ENCODE measurements at places on chromosomes 2 and 18. TPM values are rescaled to one million over a fixed set of nuclear protein-coding genes. Genes with fewer than 3 reads are reported as not detected.

- no peak for DNase-seq
These were observed 7.2 kb upstream of the CCDC74A start for GRCh38 chr2:131520526-131520925.

- no peak for DNase-seq
These were observed 107.5 kb downstream of the LIPG start for GRCh38 chr18:49669403-49669802.

The PLGLB1 gene
- 3.6 TPM for polyA plus RNA-seq

- DNase-seq: no peak
These were observed 25.5 kb downstream of the ZNF521 start for GRCh38 chr18:25326361-25326952.

GRCh38 chr2:33121416-33121815 is 174.7 kb downstream of the LTBP1 start:
- no peak for DNase-seq

The ASB18 gene
- 4.7 TPM for polyA plus RNA-seq

- DNase-seq: no peak
These were observed 67.5 kb upstream of the MBOAT2 start for GRCh38 chr2:9071032-9071431.

- DNase-seq: no peak
These were observed 65.6 kb downstream of the POLR1A start for GRCh38 chr2:86039963-86040655.

GRCh38 chr18:45169610-45170009 is 445.7 kb upstream of the SLC14A2 start:
- DNase-seq: no peak

- peak; percentile 43 for DNase-seq
These were observed 150.6 kb downstream of the RIF1 start for GRCh38 chr2:151560289-151560688.

The FTCDNL1 gene
- polyA plus RNA-seq: 2.0 TPM

DNA sequence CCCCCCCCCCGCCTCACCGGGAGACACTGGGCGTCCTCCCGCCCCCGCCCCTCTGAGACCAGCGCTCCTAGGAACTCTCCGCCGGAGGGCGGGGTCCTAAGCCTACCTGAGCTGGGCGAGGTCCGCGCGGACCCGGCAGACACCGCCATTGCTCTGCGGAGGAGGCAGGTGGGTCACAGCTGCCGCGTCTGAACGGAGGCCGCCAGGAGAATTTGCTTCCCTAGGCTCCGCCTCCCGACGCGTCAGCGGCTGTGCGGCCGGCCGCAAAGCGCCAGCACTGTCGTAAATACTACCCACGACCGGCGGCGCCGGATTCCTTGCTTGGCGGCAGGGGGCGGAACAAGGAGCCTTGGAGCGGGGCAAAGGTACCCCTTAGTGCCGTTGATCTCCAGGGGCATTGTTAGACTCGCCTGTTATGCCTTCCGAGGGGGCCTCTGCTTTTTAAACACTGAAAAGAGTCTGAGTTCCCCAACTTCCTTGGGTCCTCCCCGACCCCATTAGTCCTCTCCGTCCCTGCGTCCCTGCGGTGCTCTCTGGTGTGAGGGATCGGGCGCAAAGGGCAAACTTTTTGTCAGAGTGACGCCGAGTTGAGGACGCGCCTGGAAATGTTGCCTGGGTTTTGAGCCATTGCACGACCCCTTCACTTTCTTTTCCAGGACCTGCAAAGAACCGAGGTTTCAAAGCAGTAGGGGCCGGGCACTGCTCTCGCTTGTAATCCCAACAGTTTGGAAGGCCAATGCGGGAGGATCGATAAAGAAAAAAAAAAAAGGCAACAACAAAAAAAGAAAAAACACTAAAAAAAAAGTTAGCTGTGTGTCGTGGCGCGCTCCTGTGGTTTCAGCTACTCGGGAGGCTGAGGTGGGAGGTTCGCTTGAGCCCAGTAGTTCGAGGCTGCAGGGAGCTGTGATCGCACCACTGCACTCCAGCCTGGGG is at the start of gene GGCX:
Gene GGCX, minus strand, starts transcription at position 214 of the 933 bp plus-strand sequence. Its CDS starts 65 bp downstream, at position 149.
- DNase-seq: peak; percentile 96

GRCh38 chr2:160876029-160876428 is 284.2 kb upstream of the TANK start:
- no peak for DNase-seq

- no peak for DNase-seq
These were observed 219.0 kb upstream of the HS6ST1 start for GRCh38 chr2:128537646-128538045.

The ZNF516 gene
- polyA plus RNA-seq: 37.5 TPM

- peak; percentile 14 for DNase-seq
These were observed 419.2 kb upstream of the CYRIA start for GRCh38 chr2:17084877-17085276.

The FAM161A gene
- 9.2 TPM for polyA plus RNA-seq

GRCh38 chr2:179313057-179313456 is 48.4 kb upstream of the SESTD1 start:
- no peak for DNase-seq
